HFFc6 (cell line): ENCODE measurements at places on chromosomes 5 and 9. TPM values are rescaled to one million over a fixed set of nuclear protein-coding genes. Genes with fewer than 3 reads are reported as not detected.

Gene DAB2
- total RNA-seq, result 238 and 296 TPM in 2 replicates

Gene IL17B
- total RNA-seq, result 0.60 to 0.82 TPM in 2 of 3 replicates, not detected in the other

Gene CTNND2
- total RNA-seq, result not detected in 3 replicates

Gene SLCO6A1
- not detected in 3 replicates for total RNA-seq

Gene ZNF618
- 9.9 to 13.6 TPM (median 10.3 TPM) in 3 replicates for total RNA-seq

Gene CMBL
- 34.8 to 40.3 TPM (median 38.3 TPM) in 3 replicates for total RNA-seq

Gene PCDHGA5
- total RNA-seq, result 0.99 to 1.3 TPM (median 1.0 TPM) in 3 replicates

Gene DRD1
- total RNA-seq, result not detected in 3 replicates

- no peaks in the 10 kb centered on the region; the same call in none of the 2 replicates for H3K27me3 ChIP-seq
- H3K27ac ChIP-seq, result no peak overlapping the region
- H3K4me3 ChIP-seq, result no peak overlapping the region
Measured at GRCh38 chr5:39977066-39977655, 552.4 kb upstream of the DAB2 start.

- H3K4me3 ChIP-seq, result no peak overlapping the region
- no peaks in the 10 kb centered on the region for H3K36me3 ChIP-seq
- H3K27me3 ChIP-seq, result no peaks in the 10 kb centered on the region
- H3K4me1 ChIP-seq, result no peaks in the 10 kb centered on the region
- DNase-seq, result no peak
- H3K27ac ChIP-seq, result no peak overlapping the region
Measured at GRCh38 chr5:90621848-90622247, 63.3 kb downstream of the ADGRV1 start.

DNA sequence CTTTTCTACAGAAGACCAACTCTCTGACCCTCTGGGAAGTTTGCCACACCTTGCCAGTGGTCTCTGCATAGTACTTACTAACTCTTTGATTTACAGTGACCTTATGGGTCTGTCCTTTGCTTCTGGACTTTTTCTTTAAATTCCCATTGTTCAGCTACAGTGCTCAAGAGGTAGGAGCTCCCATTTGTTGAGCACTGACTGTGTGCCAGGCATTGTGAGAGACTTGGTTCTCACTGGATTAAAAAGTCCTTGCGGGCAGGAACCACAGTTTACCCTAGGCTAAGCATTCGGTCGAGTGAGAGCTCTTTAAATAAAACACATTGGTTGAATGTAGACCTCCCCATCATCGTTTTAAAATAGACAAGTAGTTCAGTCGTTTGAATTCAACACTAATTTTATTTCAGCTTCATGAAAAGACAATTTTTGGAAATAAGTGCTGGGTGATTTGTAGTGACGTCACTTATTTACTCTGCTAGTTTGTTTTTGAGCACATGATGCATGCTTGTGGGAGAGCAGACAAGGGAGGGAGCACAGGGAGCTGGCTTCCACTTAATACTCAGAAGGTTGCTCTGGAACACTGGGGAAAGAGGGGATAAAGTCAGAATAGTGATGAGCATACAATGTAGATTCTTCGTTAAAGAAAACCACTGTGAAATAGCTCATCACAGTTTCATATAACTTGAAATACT, 27.1 kb downstream of the RASGRF2 start:
- peaks cover 14% of the 10 kb centered on the region for H3K27me3 ChIP-seq
- no peak overlapping the region for H3K4me3 ChIP-seq
- no peaks in the 10 kb centered on the region for H3K36me3 ChIP-seq
- no peak overlapping the region for H3K27ac ChIP-seq
- no peaks in the 10 kb centered on the region for H3K4me1 ChIP-seq
- no peak for DNase-seq

DNA sequence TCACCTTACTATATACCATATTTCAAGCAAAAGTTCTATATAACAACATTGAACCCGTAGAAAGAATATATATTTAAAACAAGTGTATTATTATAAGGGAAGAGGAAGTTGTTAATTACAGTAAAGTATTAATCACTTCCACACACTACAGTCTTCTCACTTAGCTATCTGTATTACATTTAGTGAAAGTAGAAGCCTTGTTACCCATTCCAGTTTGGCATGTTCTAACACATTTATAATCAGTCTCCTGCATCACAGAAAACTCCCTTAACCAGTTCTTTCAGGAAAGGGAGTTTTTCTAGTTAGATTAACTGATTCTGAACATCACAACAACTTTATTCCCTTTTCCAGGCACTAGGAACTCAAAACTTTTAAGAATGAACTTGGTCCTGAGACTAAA, 6.9 kb downstream of the RAB14 start:
- H3K4me3 ChIP-seq, result no peak overlapping the region
- peaks cover 10% of the 10 kb centered on the region for H3K36me3 ChIP-seq
- no peaks in the 10 kb centered on the region for H3K27me3 ChIP-seq

DNA sequence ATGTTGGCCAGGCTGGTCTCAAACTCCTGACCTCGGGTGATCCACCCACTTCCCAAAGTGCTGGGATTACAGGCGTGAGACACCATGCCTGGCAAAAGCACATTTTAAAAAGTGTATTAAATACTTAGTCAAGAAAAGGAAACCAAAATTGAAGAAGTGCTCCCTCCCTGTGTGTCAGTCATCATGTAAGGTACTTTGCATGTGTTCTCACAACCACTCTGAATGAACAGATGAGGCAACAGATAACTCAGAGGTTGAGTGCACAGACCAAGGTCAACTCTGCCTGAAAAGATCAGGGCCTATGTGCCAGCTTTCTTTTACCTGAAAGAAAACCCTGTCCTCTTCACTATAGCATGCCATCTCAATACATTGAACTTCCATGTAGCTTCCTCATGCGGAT, 289.7 kb downstream of the MRPS30 start:
- H3K4me1 ChIP-seq, result no peaks in the 10 kb centered on the region
- no peaks in the 10 kb centered on the region; the same call in 1 of the 2 replicates for H3K27me3 ChIP-seq
- no peak for DNase-seq
- H3K27ac ChIP-seq, result no peak overlapping the region
- H3K4me3 ChIP-seq, result no peak overlapping the region
- no peaks in the 10 kb centered on the region for H3K36me3 ChIP-seq

DNA sequence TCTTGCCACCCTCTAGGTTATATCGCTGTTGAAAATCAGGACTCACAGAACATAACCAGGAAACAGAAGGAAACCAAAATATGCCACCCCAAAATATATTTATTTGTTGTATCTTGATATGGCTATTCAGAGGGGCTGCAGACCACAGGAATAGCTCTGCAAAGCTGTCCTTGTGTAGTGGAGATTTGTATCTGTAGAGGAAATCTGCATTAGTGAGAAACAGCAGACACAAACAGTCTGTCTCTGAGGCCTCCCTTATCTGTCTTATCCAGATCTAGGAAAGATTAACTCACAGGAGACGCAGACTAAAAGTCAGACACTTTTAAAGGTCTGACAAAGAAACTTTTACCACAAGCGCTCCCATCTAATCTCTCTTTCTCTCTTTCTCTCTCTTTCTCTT, 54.1 kb upstream of the CEMIP2 start:
- no peak for DNase-seq
- peaks cover 36% of the 10 kb centered on the region for H3K4me1 ChIP-seq
- no peaks in the 10 kb centered on the region; the same call in 1 of the 2 replicates for H3K27me3 ChIP-seq
- H3K4me3 ChIP-seq, result no peak overlapping the region

DNA sequence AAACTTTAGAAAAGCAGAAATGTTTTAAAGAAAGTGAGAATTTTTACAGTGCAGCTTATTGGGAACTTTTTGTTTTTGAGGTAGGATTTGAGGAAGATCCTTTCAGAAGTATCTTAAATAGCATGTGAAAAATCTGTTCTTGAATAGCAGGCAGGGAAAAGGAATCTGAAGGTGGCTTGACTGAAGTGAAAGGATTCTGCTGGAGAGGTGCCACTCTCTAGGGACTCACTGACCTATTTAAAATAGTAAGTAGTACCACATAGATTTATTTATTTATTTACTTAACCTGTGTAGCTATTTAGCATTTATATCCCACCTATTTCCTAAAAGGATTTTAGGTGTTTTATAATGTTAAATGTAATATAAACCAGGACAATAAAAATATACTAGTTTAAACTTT, 69.1 kb downstream of the NIPBL start:
- H3K27me3 ChIP-seq, result no peaks in the 10 kb centered on the region
- no peak overlapping the region for H3K27ac ChIP-seq
- no peak for DNase-seq
- H3K4me1 ChIP-seq, result peaks cover 78% of the 10 kb centered on the region
- no peaks in the 10 kb centered on the region for H3K36me3 ChIP-seq

GRCh38 chr5:65213921-65214525, 267.7 kb downstream of the ADAMTS6 start:
- H3K36me3 ChIP-seq, result peaks cover 63% of the 10 kb centered on the region
- H3K27ac ChIP-seq, result no peak overlapping the region
- DNase-seq, result peak; percentile 22

- no peaks in the 10 kb centered on the region for H3K4me1 ChIP-seq
- H3K27ac ChIP-seq, result no peak overlapping the region
- H3K27me3 ChIP-seq, result peaks cover 36% of the 10 kb centered on the region
- no peak overlapping the region for H3K4me3 ChIP-seq
- no peaks in the 10 kb centered on the region for H3K36me3 ChIP-seq
Measured at GRCh38 chr9:135106551-135107270, 19.2 kb downstream of the OLFM1 start.

GRCh38 chr9:127095411-127095810, 27.0 kb downstream of the ANGPTL2 start:
- H3K27me3 ChIP-seq, result peaks cover 2% of the 10 kb centered on the region
- peaks cover 4% of the 10 kb centered on the region; the same call in 1 of the 2 replicates for H3K36me3 ChIP-seq
- DNase-seq, result no peak
- no peaks in the 10 kb centered on the region for H3K4me1 ChIP-seq

DNA sequence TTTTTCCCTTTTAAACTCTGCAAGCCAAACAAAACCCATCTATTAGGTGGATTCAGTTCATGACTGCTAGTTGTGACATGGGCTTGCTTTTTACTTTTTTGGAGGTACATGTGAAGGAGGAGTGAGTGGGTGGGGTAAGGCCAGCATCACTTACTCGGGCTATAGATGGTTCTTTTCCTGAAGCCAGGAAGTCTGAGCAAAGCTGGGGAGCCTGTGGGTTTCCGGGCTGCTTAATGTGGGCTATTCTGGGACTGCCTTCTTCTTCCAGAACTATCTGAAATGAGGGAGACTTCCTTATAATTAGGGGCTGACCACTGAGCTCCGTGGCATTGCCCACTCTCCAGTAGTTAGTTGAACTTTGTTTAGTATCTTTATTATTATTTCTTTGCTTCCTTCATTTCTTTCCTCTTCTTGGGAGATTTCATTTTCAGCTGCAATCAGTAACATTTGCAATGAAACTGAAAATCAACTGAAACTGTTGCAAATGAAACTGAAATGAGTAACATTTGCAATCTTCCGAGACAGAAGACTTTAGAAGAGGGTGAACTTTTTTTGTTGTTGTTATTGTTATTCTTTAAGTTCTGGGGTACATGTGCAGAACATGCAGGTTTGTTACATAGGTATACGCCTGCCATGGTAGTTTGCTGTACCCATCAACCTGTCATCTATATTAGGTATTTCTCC, 204.9 kb downstream of the LRRC70 start:
- H3K4me3 ChIP-seq, result no peak overlapping the region
- H3K36me3 ChIP-seq, result no peaks in the 10 kb centered on the region
- no peak overlapping the region for H3K27ac ChIP-seq

DNA sequence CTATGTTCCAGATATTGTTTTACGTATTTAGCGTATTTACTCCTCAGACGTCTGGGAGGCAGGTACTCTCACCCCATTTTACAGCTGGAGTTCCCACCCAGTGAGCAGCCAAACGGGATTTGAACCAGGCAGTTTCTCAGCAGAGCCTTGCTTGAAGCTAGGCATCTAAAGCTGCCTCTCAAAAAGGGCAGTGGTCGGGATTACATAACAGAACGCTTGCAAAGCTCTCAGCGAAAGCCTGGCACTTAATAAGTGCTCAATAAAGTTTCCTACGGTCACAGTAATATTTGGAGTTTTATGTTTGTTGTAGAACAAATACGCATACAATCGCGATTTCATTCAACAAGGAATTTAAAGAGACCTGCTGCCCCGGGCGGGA, 286 bp upstream of the BSPRY start:
- H3K36me3 ChIP-seq, result no peaks in the 10 kb centered on the region
- H3K27ac ChIP-seq, result no peak overlapping the region
- H3K27me3 ChIP-seq, result peaks cover 44% of the 10 kb centered on the region
- no peaks in the 10 kb centered on the region for H3K4me1 ChIP-seq
- no peak for DNase-seq

DNA sequence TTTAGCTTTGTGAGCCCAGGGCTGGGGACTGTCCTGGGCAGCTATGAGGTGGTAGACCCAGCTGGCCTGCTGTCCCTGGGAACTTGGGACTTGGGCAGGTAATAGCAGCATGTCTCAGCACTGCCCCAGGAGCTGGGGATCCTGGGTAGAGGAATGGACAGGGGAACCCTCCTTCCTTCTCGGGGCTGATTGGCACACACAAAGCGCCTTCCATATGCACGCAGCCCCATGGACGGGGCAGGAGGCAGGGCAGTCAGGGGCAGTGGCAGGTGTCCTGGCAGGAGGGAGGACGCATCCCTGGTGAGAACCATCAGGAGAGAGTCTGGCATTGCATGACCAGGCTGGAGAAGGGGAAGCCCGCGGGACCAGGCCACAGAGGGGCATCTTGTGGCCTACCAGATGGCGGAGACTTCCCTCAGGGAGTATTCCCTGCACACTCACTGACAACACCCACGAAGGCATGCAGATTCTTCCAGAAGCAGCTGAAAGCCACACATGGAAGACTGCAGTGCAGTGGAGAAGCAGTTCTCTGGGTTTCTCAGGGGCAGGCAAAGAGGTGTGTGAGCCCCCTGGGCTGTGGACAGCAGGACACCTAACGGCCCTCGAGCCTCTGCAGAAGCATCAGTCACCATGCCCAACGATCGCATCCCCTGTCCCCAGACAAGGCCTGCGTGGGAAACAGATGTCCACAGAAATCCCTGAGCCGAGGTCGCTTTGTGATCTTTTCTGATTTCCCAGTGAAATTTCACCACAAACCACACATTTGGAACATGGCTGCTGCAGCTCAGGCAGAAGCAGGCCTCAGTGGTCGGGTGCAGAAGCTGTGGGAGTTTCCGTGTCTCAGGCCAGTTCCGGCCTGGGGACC, 7.0 kb upstream of the NKD2 start:
- DNase-seq, result no peak
- H3K4me1 ChIP-seq, result peaks cover 7% of the 10 kb centered on the region; the same call in 1 of the 2 replicates
- peaks cover 52% of the 10 kb centered on the region for H3K27me3 ChIP-seq
- H3K4me3 ChIP-seq, result no peak overlapping the region
- no peak overlapping the region for H3K27ac ChIP-seq

- no peak overlapping the region for H3K4me3 ChIP-seq
- H3K36me3 ChIP-seq, result peaks cover 32% of the 10 kb centered on the region
- no peak for DNase-seq
- H3K27ac ChIP-seq, result no peak overlapping the region
- H3K27me3 ChIP-seq, result peaks cover 3% of the 10 kb centered on the region
Measured at GRCh38 chr5:83072966-83073365, 4.2 kb downstream of the TMEM167A start.

- H3K4me3 ChIP-seq, result peak within 1 kb of the TSS; percentile 90
- peaks cover 33% of the 10 kb centered on the region for H3K4me1 ChIP-seq
- H3K27ac ChIP-seq, result peak within 1 kb of the TSS; percentile 93
Measured at GRCh38 chr9:114505187-114506081, at the start of gene WHRN. Gene WHRN, minus strand, starts transcription at chr9:114505473. Its CDS starts 672 bp downstream, at chr9:114504801.

GRCh38 chr5:168342151-168342825, 50.8 kb downstream of the WWC1 start:
- no peak for DNase-seq
- no peak overlapping the region for H3K4me3 ChIP-seq
- peaks cover 2% of the 10 kb centered on the region; the same call in 1 of the 2 replicates for H3K27me3 ChIP-seq
- H3K27ac ChIP-seq, result no peak overlapping the region; the same call in 1 of the 2 replicates
- H3K36me3 ChIP-seq, result peaks cover 4% of the 10 kb centered on the region; the same call in 1 of the 2 replicates
- peaks cover 39% of the 10 kb centered on the region for H3K4me1 ChIP-seq
